ENCODE measurements at places on chromosomes 3 and 15.

GRCh38 chr3:14689247-14689980, 14.5 kb downstream of the C3orf20 start:
- DNase-seq = no peak

DNA sequence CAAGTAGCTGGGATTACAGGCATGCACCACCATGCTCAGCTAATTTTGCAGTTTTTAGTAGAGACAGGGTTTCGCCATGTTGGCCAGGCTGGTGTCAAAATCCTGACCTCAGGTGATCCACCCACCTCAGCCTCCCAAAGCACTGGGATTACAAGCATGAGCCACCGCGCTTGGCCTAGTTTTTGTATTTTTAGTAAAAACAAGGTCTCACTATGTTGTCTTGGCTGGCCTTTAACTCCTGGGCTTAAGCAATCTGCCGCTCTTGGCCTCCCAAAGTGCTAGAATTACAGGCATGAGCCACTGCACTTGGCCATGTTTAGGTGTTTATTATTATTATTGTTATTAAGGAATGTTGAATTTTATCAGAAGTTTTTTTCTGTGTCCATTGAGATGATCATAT, 14.7 kb downstream of the IL16 start:
- no peak for DNase-seq

DNA sequence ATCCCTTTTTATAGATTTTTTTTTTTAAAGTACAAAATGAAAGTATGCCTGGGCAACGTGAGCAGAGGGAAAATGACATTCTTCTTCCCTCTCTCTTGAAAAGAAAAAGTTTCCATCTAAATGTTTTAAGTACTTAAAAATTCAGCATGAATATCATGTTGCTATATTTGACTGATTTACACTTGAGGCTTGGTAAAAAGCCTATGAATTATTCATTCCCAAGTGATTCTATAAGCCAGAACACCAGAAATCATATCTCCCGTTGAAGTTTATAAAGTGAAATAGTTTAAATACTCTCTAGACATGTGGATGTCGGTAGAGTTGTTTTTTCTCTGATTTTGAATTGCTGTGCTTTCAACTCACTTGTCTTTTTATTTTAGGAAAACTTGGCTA, 276.2 kb upstream of the RARB start:
- no peak for DNase-seq

GRCh38 chr3:194270627-194271459, 80.3 kb downstream of the CPN2 start:
- DNase-seq = no peak

DNA sequence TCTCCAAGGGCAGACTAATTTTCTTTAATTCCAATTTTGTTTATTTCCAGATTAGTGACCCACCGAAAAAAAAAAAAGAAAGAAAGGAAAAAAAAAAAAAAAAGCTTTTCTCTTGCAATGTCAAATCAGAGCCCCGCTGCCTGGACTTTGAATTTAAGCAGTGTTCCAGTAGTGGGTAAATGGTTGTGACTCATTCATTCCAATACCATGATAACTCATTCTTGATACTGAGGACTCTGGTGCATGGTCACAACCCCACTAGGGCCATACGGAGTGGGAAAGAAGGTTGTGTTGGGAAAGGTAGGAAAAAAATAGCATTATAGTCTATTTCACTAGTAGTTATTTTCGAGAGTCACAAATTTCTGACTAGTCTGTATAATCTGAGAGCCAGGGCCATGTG, 59.1 kb upstream of the COL8A1 start:
- no peak for DNase-seq

DNA sequence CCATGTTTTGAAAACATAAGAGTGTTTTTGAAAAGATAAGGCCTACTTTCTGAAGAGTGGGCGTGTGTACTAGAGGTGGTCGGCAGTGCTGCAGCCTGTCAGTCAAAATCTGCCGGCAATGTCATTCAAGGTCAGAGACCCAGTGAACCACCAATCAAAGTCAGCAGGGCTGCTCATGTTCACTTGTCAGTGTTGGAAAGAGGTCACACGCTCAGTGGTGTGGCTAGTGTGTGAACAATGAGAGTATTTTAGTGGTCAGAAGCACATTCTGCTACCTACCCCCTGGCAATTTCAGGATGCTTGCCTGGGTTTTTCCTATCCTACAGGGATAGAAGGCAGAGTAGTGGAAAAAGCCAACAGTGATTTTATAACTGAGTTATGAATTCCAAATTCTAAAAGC, 278.5 kb upstream of the ONECUT1 start:
- DNase-seq = no peak

GRCh38 chr3:30477149-30477921, 129.1 kb upstream of the TGFBR2 start:
- no peak for DNase-seq

DNA sequence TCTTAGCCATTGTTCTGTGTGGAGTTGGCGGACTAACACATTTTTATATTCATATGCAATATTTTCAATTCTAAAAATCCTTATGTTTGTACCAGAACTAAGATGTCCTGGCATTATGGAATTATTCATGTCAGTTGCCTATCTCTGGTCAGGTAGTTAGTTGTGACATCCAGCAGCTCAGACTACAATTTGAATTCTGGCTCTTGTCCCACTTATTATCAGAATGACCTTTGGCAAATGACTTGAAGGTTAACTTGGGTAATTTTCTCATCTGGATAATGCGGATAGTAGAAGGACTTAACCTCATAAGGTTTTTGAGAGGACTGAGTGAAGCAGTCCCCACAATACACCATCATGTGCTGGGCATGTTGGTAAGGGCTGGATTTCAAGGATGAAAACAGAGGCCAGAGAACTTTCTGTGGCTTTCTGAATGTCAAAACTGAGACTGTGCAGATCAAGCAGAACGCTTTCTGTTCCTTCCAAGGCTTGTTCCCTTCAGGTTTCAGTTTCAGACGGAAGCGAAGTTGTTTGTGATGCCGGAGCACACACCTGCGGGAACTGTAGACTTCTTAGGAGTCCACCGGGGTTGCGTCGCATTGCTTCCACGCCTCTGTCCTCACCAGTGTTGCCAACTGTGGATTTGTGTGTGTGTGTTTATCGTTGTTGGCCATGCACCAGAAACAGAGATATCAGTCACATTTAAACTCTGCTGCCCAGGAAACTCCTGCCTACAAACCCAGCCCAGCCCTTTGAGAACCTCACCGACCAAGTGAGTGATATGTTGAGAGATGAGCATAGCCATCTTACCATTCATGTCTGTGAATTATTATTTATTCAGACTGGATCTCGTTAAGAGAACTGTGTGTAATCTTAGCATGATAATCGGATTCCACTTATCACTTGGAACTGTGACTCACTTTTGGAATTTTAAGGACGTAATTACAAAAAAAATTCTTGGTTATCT, 76.0 kb downstream of the PTPRG start:
- no peak for DNase-seq

Measured in stimulated activated CD4-positive, alpha-beta T cell treated with anti-CD3 and anti-CD28 coated beads, Interleukin-15, amount 100 ng/mL, for 48 hours (primary cell).